Left ventricle myocardium superior (tissue), 1 donor: ENCODE measurements at places on chromosomes 3 and 15. TPM values are rescaled to one million over a fixed set of nuclear protein-coding genes. Genes with fewer than 3 reads are reported as not detected.

Gene PCOLCE2
- total RNA-seq: 58.2 TPM

Gene DISP2
- total RNA-seq: 5.2 TPM

Gene CSPG4
- 5.2 TPM for total RNA-seq

Gene MOBP
- not detected for total RNA-seq

Gene GPX1
- total RNA-seq: 113 TPM

Gene NKTR
- 23.6 TPM for total RNA-seq

Gene KLHL40
- 0.12 TPM for total RNA-seq

Gene CPB1
- not detected for total RNA-seq

Gene GRAMD2A
- not detected for total RNA-seq

Gene RARB
- total RNA-seq: 22.8 TPM

Gene SNRK
- 23.6 TPM for total RNA-seq

Gene SLC28A1
- 0.50 TPM for total RNA-seq

Gene CDHR4
- total RNA-seq: not detected

Gene VPS8
- 60.1 TPM for total RNA-seq

Gene HHLA2
- not detected for total RNA-seq

Gene DNAJB11
- 23.6 TPM for total RNA-seq

Gene STOML1
- total RNA-seq: 26.9 TPM

Gene APOD
- total RNA-seq: 603 TPM

Gene ISLR
- 11.1 TPM for total RNA-seq

Gene GTF2E1
- 11.4 TPM for total RNA-seq

Gene SERINC4
- not detected for total RNA-seq

Gene STRA6
- not detected for total RNA-seq

Gene GAP43
- 0.25 TPM for total RNA-seq

Gene CHDH
- total RNA-seq: 12.7 TPM

Gene GOLGA8G
- total RNA-seq: not detected

Gene PLA2G4D
- not detected for total RNA-seq

Gene GREM1
- 0.52 TPM for total RNA-seq

Gene NR2E3
- total RNA-seq: not detected

Gene CLSTN2
- total RNA-seq: 4.9 TPM

Gene RSL24D1
- 47.0 TPM for total RNA-seq

Gene LCTL
- not detected for total RNA-seq

Gene CEMIP
- not detected for total RNA-seq

Gene PLCB2
- total RNA-seq: 7.5 TPM

Gene PPP1R14D
- total RNA-seq: not detected

Gene TEX55
- total RNA-seq: not detected

Gene CLDN18
- total RNA-seq: not detected

Gene ZPLD1
- not detected for total RNA-seq

Gene ITIH3
- not detected for total RNA-seq

Gene SEMA7A
- total RNA-seq: 1.3 TPM

Gene TLR9
- 0.17 TPM for total RNA-seq

Gene CPN2
- total RNA-seq: 0.40 TPM

Gene ANKRD34C
- not detected for total RNA-seq

Gene TRANK1
- 6.6 TPM for total RNA-seq

Gene EPB42
- 0.15 TPM for total RNA-seq

Gene CCR1
- 2.4 TPM for total RNA-seq
